Keratinocyte (primary cell): ENCODE measurements at places on chromosomes 3 and 15. TPM values are rescaled to one million over a fixed set of nuclear protein-coding genes. Genes with fewer than 3 reads are reported as not detected.

GRCh38 chr3:112074006-112074405, 12.2 kb upstream of the C3orf52 start:
- H3K36me3 ChIP-seq = no peaks in the 10 kb centered on the region
- H3K27me3 ChIP-seq = no peaks in the 10 kb centered on the region
- DNase-seq = no peak
- peak overlapping the region; percentile 8 for H3K4me3 ChIP-seq
- H3K4me1 ChIP-seq = peaks cover 14% of the 10 kb centered on the region

GRCh38 chr3:26018889-26019288, 229.0 kb downstream of the OXSM start:
- no peaks in the 10 kb centered on the region for H3K27me3 ChIP-seq
- H3K4me1 ChIP-seq = no peaks in the 10 kb centered on the region
- H3K27ac ChIP-seq = no peak overlapping the region
- H3K36me3 ChIP-seq = no peaks in the 10 kb centered on the region
- no peak overlapping the region for H3K4me3 ChIP-seq
- DNase-seq = no peak

- DNase-seq = no peak
- no peaks in the 10 kb centered on the region for H3K4me1 ChIP-seq
- no peaks in the 10 kb centered on the region for H3K27me3 ChIP-seq
Observed at GRCh38 chr3:161925749-161926360, 429.2 kb downstream of the OTOL1 start.

Gene IGSF10
- polyA plus RNA-seq = under 0.01 to 0.01 TPM (median 0.01 TPM) in 3 replicates

Gene SH2D7
- polyA plus RNA-seq = not detected in 3 replicates
